Left kidney (tissue), 8 donors: ENCODE measurements at places on chromosomes 11 and 22. TPM values are rescaled to one million over a fixed set of nuclear protein-coding genes. Genes with fewer than 3 reads are reported as not detected.

The CHID1 gene
- 100 TPM for polyA plus RNA-seq

The NTM gene
- 44.4 TPM for polyA plus RNA-seq

The MIOX gene
- 6.1 TPM for polyA plus RNA-seq

GRCh38 chr11:12126344-12127019, 16.1 kb downstream of the MICAL2 start:
- DNase-seq: no peak

DNA sequence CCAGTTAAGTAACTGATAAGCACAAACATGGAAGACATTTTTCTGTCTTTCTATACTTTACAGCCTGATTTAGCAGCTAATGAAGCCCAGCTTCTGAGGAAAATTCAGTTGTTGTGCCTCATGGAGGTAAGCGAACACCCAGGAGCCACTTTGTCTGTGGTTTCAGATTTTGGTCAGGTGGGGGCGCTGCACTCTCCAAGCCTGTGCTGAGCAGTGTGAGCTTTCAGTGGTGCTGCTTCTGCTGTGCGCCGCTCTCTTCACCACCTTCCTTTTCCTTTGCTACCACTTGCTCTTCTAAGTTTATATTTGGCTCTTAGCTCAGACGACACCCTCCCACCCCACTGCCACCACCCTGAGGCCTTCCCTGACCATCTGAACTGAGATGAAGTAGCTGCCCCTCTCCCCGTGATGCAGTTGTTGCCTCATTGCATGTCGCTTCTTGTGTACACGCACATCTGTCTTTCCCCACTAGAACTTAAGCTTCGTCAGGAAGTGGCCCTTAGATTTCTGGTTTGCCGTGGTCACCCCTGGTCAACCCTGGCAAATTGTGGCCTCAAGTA, 14.0 kb downstream of the PSMD13 start:
- peak; percentile 26 for DNase-seq

DNA sequence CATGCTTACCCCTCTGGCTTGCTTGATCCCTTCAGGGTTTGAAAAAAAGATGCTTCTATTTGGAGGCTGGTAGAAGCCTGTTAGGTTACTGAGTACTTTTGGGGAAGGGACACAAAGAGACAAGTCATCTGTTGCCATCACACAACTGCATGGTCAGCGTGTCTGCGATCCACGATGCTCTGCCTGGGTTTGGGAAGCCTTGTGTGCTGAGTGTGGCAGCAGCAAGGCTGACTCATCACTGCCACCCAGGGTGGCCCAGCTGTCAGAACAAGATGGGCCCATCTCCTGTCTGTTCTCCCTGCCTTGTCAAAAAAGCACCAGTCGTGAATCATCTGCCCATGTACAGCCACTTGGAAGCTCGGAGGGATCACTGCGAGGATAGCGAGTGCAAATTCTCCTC, 26.2 kb downstream of the UBASH3B start:
- DNase-seq: no peak

DNA sequence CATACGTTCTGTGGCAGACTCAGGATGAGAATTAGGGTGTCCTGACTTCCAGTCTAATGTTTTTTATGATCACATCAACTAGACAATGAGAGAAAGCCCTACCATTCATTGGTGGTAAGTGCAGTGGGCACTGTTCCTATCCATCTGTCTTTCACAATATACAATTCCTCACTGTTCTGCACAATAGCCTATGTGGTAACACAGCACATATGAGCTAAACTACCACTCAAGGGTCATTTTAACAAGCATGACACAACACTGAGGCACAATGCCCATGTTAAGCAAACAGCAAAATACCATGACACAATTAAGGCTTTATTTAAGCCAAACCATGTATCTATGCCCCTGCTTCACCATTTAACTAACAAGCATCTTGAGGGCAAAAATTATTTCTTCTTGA, 52.3 kb downstream of the SIK3 start:
- no peak for DNase-seq

DNA sequence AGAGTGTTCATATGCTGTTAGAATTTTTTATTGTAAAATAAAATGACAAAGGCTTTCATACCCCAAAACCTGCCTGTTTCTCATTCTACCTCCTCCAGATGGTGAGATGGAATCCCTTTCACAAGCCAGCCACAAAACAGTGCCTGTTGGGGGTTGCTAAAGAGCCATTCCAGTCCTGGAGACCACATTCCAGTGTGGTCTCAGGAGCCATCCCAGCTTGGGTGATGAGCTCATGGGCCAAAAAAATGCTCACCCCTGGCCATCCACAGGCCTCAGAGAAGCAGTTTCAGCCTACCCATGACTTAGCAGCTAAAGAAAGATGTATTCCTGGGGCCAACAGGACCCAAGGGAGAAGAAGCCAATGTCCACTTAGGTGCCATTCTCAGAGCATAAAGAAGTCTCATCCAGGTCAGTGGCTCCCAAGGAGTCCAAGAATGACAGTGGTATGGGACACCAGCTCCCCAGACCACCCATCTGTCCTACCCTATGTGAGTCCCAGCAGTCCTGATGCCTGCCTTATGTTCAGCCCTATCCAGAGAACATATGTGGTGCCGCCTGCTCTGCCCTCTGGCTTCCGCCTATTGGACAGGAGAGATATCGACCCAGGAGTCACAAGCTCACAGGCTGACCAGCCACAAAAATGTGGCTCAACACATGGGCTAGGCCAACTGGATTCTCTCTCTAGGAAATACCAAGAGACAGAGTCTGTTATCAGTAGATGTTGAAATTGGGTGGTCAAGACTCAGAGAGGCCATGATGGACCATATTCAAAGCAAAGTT, 26.4 kb downstream of the C11orf91 start:
- DNase-seq: no peak

DNA sequence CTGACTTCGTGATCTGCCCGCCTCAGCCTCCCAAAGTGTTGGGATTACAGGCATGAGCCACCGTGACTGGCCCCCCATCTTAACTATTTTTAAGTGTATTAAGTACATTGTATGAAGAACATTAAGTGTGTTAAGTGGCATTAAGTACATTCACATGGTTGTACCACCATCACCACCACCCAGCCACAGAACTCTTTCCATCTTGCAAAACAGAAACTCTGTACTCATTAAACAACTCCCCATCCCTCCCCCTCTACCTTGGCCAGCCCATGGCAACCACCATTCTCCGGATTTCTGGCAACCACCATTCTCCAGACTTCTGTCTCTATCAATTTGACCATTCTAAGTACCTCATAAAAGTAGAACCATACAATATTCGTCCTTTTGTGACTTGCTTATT, 17.8 kb upstream of the PEX26 start:
- DNase-seq: no peak

DNA sequence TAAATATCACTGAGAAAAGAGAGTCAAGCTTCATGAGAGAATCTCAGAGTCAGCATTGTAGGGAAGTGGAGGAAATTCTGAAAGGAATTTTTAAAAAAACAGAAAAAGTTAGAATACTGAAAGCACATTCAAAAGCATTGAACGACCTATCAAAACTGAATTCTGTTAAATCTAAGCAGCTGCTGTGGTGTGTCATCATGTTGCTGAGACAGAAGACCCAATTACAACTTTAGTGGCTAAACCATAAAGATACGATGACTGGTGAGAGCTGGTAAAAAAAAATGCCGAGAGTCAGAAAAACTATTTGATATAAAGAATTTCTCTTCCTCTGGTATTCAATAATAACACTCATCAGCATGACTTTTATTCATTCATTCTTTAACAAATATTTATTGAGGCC, 220.8 kb downstream of the DLG2 start:
- DNase-seq: no peak

- no peak for DNase-seq
Measured at GRCh38 chr22:43843783-43844530, 18.4 kb downstream of the SULT4A1 start.

DNA sequence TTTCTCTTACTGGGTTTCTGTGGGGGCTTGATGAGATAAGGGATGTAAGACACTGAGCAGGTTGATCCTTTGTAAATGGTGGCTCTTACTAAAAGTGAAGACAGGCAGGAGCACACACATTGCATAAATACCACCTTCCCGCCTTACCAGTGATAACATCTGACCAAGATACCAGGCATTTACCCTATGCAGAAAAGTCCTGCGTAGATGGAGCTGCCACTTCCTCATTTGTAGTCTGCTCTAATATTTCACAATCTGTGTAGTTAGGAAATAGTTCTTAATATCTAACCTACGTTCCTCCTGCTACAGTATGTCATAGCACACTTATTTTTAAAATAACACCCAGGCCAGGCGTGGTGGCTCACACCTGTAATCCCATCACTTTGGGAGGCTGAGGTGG, 23.9 kb upstream of the SWAP70 start:
- no peak for DNase-seq

DNA sequence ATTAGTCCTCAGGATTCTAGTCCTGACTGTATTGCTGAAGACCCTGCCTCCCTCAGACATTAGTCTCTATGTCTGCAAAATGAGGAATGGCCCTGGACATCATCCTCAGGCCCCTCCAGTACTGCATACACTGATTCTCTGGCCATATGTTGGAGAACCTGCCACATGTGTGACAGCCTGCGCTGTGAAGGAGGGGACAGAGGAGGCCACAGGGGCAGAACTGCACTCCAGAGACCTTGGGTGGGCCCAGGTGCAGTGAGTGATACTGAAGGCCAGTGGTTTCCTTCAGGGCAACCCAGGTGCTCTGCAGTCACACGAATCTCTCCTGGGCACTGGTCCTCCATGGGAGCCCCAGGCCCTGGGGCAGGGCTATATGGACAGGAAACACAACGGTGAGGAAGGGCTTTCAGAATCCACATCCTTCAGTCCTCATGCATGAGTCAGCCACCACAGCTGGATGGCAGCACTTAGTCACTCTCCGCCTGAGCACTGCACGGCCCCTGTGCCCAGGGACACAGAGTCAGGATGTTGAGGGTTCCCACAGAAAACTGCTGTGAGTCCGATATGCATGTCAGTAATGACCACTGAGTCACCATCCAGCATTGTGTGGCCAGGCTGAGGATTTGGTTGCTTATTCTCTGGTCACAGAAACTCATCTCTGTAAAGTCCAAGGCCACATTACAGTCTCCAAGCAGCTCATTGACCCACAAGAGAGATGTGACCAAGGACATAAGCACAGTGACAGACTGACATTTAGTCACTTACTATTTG, 39.7 kb downstream of the ME3 start:
- DNase-seq: no peak

DNA sequence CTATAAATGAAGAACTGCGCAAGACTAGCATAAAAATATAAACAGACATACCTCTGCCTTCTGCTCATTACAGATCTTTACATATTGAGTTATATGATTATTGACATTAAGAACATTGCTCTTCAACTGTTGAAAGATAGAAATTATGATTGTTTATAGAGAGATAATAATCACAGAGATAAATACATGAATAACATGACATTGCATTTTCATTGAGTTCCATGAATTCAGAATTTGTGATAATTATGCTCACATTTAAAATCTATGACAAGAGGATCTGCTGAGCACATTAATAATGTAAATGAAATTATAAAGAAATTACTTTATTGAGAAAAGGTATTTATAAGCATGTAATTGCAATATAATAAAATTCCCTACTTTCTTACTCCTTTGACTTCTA, 24.8 kb downstream of the KIF18A start:
- DNase-seq: no peak

DNA sequence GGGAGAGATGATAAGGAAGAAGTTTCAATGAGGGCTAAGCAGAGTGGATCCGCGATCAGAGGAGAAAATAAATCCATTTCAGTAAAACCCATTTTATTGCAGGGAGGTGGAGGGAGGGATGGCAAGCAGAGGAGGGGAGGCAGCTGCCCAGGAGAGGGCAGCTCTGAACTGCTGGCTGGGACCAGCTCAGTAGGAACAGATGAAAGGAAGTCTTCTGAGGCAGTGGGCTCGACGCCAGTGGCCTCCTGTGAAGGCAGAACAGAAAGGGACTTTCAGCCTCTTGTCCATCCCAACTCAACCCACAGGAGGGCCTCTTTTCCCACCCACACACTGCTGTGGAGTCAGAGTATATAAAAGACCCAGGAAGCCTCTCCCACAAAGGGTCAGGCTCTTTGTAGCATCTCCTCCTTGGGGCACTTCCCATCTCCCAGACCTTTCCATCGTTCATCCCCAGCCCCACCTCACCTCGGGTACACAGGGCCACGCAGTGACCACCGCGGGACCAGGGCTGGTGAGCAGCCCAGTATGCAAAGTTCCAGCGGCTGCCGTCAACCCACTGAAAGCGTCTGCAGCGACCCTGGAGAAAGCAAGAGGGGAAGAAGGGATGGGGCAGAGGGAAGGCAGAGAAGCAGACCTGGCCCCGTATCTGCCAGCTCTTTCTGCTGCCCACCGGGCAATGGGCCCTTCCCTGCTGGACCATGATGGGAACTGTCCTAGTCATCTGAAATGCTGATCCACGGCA, 3.0 kb downstream of the PRG2 start:
- no peak for DNase-seq

GRCh38 chr22:20131859-20132685, 468 bp downstream of the ZDHHC8 start:
- no peak for DNase-seq
